ENCODE measurements at places on chromosomes 7 and 10.

DNA sequence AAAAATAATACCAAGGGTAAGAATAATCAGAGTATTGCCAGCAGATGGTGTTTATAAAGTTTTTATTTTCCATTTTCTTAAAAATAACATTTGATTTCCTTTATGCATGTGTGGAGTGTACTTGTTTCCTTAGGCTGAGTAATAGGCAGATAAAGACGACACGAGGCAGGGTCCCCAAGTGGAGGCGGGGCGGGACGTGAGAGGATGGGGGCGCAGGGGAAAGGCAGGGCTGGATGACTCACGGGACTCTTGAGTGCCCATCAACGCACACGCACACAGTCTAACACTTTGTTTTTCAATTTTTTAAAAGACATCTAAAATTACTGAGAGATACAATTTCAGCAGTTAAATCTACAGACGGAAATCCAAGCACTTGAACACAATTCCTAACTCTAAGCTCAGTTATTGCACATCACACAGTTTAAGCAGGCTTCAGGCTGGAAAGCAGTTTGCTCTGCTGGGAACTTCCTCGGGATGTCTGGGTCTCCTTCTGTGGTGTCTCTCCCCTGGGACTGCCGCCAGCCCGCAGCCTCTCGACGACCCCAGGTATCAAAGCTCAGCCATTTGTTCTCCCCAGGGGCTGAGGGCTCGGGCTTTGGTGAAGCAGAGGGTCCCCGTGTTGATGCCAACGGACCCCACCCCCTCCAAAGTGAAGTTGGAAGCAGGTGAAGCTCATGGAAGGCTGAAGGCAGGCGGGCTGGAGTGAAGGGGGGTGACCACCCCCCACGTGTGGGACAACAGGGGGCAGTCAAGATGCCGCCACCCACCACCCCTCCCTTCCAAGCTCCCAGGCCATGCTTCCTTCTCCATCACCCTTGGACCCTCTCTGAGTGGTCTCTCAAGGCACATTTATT lies 29.1 kb downstream of the SPOCK2 start:
- DNase-seq: no peak

DNA sequence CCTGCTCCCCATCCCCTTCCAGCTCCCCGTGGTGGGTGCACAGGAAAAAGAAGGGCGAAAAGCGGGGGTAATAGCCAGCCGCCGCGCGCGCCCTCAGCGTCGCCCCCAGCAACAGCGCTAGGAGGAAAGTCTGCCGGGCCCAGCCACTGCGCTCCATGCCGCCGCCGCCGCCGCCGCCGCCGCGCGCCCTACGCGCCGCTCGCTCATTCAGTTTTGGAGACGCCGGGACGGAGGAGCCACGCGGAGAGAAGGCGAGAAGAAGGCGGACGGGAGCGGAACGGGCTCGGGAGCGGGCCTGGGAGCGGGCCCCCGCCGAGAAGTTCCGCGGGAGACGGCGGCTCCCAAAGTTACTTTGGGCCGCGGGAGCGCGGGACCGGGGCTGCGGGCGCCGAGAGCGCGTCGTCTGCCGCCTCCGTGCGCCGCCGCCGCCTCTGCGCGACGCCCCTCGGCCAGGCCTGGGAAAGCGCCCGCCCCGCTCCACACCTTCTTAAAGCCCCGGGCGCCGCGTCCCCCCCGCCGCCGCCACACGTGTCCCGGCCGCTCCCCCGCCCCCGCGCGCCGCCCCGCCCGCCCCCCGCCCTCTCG lies at the start of gene RELN:
RELN (minus strand) TSS at position 459 of the 585 bp plus-strand sequence; CDS start at position 157, 302 bp downstream.
- peak; percentile 86 for DNase-seq

DNA sequence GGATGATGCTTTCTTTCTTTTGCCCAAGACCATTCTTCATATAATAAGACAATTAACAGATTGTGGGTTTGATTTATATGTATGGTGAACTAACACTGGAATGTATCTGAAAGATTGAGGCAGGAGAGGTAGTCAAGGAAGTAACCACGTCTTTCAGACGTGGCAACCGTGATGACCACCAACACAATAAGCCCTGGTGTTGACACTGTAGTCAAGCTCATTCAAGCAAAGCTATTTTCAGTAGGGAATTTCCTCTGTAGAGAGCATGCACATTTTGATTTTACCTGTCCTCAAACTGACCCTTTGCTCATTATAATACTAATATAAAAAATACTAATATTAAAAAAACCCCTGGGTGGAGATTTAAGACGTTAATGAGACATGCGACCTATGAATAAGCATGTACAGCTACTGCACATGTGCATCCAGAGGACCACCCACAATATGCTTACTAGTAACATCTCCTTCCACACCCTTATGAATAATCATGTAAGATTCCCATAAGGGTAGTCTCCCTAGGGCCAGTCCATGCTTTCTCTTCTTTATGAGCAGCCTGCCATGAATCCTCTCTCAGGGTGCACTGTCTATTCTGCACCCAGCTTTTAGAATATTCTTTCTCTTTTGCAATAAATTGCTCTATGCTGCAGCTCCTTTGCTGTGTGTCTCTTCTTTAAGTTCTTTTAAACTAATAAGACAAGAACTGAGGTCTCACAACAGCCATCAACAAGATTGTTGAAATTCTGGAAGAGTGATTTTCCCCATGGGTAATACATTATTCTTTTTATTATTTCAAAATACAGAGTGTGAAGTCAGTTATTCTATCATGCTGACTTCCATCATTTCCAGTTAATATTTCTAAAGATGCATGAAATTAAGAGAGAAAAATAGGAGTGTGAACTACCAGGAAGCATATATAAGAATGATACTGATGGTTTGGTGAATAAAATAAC lies 151.3 kb upstream of the NPVF start:
- DNase-seq: no peak

DNA sequence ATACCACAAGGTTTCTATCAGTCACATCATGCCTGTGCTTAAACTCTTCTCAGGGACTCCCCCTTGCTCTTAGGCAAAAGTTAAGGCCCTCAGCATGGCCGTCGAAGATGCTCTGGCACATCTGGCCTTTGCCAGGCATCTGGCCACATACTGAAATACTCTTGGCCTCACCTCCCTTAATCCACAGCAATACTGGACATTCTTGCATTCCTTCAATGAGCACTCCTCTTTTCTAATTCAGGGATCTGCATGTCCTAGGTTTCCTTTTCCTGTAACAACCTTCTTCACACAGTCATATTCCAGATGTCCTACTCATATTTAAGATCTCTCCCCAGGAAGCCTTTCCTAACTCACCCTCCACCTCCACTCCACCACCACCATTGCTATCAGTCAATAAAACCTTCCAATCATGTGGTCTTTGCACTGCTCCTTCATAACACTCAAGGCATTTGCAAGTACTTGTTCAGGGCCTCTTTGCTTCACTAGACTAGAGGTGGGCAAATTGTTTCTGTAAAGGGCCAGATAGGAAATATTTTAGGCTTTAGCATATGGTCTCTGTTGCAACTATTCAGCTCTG lies 216.6 kb downstream of the KCNMA1 start:
- no peak for DNase-seq

DNA sequence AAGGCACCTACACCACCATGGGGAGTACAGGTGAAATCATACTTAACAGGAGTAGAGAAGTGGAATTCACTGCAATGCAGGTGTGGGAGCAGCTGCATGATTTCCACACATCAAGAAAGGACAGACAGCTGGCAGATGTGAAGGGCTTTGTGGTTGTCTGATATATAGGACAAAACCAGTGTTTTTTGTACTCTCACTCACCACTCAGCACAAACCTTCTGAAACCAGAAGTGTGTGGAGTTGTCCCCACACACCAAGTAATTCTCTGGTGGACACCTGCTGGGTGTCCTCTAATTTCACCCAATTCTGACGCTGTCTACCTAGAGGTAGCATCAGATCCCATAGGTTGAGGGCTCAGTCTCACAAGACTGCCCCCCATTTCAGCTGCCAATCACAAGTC lies 327.7 kb upstream of the KMT2E start:
- DNase-seq: no peak

- no peak for DNase-seq
Observed at GRCh38 chr10:100325158-100325557, 4.9 kb downstream of the PKD2L1 start.

DNA sequence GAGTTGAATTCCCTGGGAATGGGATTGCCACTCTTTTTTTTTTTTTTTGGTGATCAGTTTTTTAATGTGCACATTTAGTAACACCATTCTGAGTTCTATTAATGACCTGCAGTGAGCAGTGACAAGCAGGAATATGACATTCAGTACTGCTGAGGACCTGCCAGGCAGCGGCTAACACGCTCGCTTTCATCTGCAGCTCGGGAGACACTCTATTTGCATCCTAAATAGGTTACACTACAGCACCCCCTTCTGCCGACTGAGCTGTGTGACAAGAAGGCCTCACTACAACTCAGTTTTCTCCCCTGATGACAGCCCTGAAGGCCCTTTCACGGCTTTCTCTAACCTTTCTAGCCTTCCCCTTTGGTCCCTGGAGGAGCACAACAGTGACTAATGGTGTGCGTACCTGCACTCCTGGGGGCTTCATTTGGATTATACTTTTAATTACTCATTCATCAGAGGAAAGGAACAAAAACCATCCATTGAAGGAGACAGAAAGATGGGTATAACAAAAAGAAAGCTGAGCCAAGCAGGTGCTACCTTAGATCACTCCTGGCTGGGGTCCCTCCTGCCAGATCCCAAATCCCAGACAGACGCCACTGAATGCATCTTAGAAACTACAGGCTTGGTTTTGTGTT lies 872.4 kb downstream of the LRMDA start:
- DNase-seq: peak; percentile 45

- no peak for DNase-seq
Observed at GRCh38 chr10:34771106-34771505, 44.0 kb downstream of the PARD3 start.

DNA sequence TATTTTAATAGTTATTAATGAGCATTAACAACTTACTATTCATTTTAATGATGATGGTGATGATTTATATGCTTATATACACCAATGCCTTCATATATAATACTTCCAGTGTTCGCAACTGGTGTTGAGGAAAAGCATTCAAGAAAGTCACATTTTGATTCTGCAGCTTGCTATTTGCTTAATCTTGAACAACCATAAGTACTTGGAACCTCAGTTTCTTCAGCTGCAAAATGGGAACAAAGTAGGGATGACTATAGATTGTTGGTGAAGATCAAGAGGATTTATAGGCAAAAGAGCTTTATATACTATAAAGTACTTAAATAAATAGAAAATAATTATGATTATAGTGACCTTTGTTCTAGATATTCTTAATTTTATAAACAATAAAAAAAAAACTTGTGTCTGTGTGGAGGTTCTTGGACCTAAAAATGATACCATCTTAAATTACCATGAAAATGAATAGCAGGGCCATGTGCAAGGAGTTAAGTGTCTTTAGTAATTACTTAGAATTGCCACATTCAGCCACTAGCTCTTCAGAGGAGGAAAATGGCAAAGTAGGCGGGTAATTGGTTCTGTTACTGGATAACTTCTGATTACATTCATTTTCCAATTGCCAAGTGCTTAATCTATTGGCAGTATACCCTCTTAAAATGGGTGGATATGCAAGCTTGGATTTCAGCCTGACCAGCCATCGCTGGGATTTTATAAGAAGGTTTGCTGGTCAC lies 4.5 kb downstream of the ARID5B start:
- DNase-seq: no peak

DNA sequence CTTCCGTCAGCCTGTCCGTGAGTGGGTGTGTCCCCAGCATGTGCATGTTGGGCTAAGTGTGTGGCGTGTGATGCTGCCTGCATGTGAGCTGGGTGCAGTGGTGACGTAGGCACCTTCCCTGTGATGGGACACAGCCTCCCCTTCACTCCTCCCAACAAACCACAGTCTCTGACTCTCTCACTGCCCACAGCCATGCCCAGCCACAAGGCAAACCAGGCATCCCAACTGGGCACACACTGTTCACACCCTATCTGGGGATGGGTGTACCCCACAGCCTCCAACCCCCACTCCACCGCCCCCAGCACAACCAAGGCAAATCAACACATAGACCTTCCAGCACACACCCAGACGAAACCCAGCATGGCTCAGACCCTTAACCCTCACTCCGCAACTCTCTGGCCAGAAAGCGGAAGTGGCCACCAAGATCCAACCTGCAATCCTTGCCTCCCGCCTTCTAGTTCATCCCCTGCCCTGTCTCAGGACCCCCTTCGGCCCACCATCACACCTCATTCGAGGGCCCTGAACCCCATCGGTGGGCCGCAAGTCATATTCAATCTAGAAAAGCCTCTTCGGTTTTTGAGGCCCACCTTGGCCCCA lies 10.4 kb downstream of the PSD start:
- no peak for DNase-seq

DNA sequence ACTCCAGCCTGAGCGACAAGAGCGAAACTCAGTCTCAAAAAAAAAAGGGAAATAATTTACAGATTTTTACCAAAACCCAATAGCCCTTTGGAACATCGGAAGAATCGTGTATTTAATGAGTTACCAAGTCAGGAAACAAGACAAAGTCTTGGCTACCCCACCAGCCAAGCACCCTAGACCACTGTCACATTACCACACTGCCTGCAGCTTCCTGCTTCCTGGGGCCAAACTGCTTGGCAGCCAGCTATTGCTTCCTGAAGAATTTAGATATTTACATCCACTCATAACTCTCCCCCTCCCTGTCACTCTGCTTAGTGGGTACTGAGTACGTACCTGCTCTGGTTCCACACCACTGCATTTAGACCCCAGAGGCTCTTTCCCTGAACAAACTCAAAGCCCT lies 14.1 kb upstream of the TNPO3 start:
- no peak for DNase-seq

GRCh38 chr10:119061926-119062325 lies 18.7 kb downstream of the EIF3A start:
- DNase-seq: no peak

GRCh38 chr7:44073664-44074348 lies 8.4 kb upstream of the PGAM2 start:
- no peak for DNase-seq

DNA sequence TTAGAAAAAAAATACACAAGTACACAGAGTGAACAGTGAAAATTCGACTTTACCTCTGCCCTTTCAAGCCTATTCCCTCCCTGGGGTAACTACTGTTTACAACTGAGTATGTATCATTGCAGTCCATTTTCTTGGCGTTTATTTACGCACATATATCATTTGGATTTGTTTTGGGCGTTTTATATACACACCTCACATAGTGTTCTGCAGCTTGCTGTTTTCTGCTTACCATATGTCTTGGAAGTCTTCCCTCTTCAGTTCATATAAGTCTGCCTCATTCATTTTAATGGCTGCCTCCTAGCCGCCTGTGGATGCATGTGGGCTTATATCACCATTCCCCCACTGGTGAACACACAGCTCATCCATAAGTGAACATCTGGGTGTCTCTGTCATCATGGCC lies 41.6 kb upstream of the COL13A1 start:
- no peak for DNase-seq

- DNase-seq: no peak
Observed at GRCh38 chr7:151836191-151836926, 40.6 kb downstream of the PRKAG2 start.

- no peak for DNase-seq
Observed at GRCh38 chr10:103696094-103696410, 159.3 kb downstream of the SH3PXD2A start.

- DNase-seq: no peak
Observed at GRCh38 chr7:133697585-133697984, 429.6 kb upstream of the LRGUK start.

- DNase-seq: no peak
Observed at GRCh38 chr7:139718859-139719258, 58.9 kb downstream of the HIPK2 start.

All from D341Med (cell line).